ENCODE measurements at places on chromosomes 11 and 22.

- no peak for DNase-seq
Measured at GRCh38 chr11:14583252-14584034, 60.2 kb upstream of the PDE3B start.

DNA sequence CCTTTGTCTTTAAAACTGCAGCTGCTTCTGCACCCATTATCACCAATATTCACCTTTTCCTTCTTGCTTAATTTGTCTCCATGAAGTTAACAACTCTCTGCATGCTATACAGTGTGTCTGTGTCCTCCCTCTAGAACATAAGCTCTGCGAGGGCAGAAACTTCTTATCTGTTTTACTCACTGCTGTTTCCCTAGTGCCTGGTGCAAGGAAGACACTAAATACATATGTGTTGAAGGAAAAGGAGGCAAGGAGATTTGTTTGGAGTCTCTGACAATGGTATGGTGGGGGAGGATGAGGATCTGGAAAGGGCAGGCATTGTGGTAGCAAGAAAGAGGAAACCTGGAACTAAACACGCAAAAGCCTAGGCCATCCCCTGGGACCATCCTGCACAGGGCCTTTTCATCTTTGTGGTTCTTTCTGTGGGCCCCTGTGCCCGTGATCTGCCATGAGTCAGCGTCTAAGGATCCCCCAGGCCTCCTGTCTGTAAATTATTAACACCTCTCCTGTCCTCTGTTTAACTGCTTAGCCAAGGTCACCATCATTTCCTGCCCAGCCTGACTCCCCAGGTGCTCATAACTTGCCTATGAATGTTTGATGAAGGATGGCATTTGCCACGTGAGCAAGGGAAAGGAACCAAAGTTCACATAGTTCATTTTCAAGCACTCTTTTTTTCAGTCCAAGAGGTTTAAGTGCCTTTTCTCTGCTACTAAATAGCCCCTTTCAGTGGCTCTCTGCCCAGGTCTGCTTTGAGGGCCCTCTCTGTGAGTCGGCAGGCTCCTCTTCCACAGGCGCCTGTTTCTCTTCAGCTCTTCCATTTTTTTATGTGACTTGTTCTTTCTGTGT lies 131.1 kb downstream of the RASSF10 start:
- no peak for DNase-seq

- no peak for DNase-seq
Measured at GRCh38 chr11:94581926-94582325, 14.8 kb downstream of the PIWIL4 start.

GRCh38 chr22:19735665-19736510 lies 12.5 kb downstream of the GP1BB start:
- no peak for DNase-seq

DNA sequence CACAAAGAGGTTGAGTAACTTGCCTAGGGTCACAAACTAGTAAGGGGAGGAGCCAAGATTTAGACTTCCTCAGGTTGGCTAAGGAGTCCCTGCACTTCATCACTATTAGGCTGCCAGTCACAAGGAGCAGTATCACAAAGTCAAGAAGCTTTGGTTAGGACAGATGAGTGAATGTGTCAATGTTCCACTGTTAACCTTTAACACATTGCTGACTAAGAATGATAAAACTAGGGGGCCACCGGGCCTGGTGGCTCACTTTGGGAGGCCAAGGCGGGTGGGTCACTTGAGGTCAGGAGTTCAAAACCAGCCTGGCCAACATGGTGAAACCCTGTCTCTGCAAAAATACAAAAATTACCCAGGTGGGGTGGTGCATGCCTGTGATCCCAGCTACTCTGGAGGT lies 32.0 kb downstream of the TMEM123 start:
- DNase-seq, result no peak

- DNase-seq, result no peak
Measured at GRCh38 chr22:45868571-45869339, 108.2 kb downstream of the WNT7B start.

DNA sequence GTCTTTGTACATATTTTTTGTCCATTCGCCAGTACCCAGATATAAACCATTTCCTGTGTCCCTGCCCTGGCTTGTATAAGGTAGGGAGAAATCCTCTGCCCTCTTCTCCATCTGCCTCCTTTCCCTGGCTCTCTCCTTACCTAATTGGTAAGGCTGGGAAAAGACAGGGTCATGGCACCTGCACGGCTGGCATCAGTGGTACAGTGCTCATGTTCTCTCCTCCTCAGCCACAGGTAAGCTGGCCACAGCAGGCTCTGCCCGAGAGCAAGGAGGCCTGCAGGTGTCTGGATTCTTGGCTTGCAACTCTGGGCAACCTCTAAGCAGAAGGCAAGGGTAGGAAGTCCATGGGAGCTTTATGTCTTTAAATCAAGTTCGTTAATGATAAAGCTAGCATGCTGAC lies 419.9 kb downstream of the BUD13 start:
- no peak for DNase-seq

DNA sequence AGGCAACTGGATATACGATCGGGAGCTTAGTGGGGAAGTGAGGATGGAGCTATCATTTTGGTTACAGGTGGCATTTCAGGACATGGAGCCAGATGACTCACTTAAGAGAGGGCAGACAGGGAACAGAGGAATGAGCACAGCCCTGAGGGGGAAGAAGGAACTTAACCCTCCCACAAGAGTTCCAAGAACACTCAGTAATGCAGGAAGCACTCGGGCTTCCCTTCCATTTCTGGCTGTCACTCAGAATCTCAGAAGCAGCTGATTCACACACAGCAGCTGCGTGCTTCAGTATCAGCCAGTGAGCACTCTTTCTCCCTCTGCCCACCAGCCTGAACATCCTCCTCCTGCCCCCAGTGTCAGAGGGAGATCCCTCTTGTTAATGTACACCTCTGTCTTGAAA lies 34.8 kb downstream of the EFCAB6 start:
- DNase-seq, result no peak

DNA sequence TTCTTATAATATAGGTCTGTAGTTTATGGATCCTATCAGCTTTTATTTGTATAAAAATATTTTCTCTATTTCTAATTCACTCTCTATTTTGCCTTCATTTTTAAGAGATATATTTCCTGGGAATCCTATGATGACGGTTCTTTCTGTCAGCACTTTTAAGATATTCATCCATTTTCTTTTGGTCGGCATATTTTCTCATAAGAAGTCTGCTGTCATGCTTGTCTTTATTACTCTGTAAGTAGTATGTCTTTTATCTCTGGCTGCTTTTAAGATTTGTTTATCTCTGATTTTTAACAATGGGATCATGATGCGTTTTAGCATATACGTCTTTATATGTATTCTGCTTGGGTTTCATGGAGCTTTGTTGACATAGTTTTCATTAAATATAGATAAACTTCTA lies 175.5 kb downstream of the SNX19 start:
- DNase-seq, result no peak

DNA sequence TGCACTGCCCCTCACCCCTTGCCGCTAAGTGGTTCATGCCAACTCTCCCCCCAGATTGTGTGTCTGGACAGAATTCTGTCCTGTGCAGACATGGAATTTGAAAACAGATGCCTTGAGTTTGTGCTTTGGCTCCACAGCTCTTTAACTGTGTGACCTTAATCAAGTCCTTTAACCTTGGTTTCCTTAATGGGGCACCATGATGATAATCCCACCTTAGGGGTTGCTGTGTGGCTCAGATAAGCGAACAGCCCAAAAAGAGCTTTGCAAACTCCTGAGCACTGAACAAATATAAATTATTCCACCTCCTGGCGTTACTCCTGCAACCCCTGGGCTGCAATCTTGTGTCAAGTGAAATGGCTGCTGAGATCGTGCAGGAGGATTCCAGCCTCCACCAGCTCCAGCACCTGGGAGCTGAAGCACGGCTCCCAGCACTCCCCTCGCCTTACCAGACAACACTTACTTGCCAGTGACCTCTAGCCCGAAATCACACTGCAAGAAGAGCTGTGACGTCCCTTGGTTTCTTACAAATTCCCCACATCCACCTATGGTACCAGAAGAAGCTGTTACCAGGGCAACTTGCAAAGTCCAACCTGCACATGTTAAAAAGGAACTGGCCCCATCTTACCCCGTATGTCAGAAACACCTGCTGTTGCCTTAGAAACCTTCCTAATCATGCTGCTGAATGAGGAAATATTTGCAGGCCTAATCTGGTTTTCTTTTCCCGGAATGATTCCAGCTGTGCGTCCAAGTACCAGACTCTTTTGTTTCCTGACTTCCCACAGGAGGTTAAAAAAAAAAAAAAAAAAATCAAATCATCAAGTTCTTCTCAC lies 13.2 kb downstream of the VPS37C start:
- DNase-seq, result no peak

- no peak for DNase-seq
Measured at GRCh38 chr11:108322666-108323065, 99.8 kb downstream of the ATM start.

GRCh38 chr11:77505956-77506355 lies 32.1 kb upstream of the PAK1 start:
- no peak for DNase-seq

- DNase-seq, result no peak
Measured at GRCh38 chr11:127018683-127019279, 18.2 kb upstream of the KIRREL3 start.

DNA sequence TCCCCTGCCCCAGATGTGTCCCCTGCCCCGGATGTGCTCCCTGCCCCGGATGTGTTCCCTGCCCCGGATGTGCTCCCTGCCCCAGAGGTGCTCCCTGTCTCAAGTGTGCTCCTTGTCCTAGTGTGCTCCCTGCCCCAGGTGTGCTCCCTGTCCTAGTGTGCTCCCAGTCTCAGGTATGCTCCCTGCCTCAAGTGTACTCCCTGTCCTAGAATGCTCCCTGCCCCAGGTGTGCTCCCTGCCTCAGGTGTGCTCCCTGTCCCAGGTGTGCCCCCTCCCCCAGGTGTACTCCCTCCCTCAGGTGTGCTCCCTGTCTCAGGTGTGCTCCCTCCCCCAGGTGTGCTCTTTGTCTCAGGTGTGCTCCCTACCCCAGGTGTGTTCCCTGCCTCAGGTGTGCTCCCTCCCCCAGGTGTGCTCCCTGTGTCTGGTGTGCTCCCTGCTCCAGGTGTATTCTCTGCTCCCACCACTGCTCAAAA lies 48.7 kb upstream of the RASD2 start:
- no peak for DNase-seq

DNA sequence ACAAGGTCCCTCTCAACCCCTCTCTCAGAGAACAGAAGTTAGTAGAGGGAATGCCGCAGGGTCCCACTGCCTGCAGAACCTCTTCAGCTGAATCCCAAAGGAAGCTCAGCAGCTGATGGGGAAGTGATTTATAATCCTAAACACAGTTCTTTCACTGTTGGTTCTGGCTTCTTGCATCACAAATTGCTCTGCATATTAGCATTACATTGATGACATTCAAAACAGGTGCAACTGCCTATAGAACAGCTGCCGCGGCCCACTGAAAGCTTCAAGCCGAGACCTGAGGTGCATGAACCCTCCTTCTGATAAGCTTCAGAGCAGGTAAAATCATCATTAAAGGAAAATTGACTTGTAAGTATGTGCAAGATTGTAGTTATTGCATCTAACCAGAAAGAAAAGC lies 75.2 kb upstream of the KIRREL3 start:
- no peak for DNase-seq

DNA sequence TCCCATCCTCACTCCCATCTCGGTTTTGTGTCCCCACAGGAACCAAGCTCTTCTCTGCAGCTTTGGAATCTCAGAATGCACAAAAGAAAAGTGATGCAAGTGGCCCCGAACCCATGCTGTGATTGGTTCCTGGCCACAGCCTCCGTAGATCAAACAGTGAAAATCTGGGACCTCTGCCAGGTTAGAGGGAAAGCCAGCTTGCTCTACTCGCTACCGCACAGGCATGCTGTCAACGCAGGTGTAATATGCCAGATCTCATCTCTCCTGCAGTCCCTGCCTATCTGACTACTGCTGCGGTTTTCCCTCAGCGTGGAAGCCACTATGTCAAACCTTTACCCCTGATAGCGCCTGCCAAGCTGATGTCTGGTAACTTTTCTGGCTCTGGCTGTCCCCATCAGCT lies 200.5 kb upstream of the LRRC4C start:
- DNase-seq, result no peak

DNA sequence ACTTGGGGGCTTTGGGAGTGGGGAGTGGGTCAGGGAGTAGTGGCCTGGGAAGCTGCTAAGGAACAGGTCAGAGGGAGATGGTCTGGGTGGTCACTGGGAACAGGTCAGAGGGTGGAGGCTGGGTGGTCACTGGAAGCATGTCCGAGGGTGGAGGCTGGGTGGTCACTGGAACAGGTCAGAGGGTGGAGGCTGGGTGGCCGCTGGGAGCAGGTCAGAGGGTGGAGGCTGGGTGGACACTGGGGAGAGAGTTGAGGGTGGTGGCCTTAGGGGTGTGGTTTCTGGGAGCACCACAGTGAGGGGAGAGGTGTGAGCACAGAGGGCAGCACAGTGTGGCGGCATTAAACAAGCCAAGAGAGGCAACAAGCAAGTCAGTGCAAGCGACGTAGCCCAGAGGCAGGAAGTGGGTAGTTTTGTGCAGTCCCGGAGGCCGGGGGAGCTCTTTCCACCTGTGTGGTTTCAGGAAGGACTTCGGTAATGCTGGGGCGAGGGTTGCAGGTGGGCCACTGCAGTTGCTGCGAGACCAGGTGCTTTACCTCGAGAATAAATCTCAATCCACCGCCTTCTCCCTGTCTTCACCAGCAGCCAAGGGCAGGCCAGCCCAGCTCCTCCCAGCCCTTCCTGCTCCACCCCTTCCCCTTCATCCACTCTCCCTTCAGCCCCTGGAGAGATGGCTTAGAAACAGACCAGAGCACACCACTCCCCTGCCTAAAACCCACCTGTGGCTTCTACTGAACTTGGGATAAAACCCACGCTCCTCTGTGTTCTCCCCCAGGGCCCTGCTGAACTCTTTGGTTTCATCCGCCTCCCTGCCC lies 3.2 kb upstream of the CACNA1I start:
- no peak for DNase-seq

DNA sequence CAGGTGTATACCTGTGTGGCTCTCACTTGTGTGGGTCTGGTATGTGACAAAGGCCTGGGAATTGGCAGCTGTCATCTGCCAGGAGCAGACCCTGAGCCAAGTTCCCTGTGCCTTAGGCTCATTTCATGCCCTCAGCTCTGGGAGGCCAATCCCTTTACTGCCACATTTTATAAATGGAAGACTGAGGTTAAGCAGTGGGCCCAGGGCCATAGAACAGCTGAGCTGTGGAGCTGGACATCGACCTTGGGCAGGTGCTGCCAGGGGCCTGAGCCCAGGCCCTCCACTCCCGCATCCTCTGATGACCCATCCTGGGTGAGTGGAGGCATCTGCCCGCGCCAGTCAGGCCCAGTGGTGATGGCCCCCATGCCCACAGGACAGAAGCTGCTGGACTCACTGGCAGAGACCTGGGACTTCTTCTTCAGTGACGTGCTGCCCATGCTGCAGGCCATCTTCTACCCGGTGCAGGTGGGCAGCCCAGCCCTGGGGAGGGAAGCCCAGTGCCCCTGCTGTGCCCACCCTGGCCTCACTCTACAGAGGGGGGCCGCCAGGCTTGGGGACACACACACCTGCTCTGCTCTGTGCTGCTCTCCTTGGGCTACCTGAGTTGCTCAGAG lies 20.9 kb upstream of the ARHGAP8 start:
- peak; percentile 15 for DNase-seq

- no peak for DNase-seq
Measured at GRCh38 chr11:111400595-111400994, 21.5 kb upstream of the POU2AF1 start.
